GM13976 (cell line): ENCODE measurements at places on chromosomes 11 and 22.
A peak's percentile ranks its signal among the peaks of the same experiment; 100 is the strongest.

- DNase-seq, result no peak
Observed at GRCh38 chr22:41171996-41172395, 33.1 kb upstream of the L3MBTL2 start.

DNA sequence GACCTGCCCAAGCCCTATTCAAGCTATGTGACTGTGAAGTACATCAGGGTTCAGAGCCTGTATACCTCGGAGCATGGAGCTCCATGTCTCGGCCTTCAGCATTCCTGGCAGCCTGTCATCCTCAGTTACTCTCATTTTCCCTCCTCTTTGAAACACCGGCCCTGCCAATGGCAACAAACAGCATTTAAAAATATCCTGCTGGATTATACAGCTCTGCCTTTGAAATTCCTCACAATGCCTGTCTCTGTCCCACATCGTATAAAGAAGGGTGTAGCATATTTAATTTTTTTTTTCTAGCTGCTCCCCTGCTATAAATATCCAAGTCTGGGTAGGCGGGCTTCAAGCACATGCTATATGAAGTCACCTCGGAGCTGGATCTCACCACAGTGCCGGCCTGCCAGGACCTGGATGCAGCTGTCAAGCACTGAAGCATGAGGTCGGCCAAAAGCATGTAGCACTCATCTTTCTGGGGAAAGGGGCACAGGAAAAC is 11.8 kb downstream of the ABTB2 start:
- DNase-seq, result no peak

GRCh38 chr11:45801723-45802315 is 3.1 kb upstream of the SLC35C1 start:
- DNase-seq, result no peak

- DNase-seq, result no peak
Observed at GRCh38 chr11:125428486-125429173, 67.4 kb downstream of the FEZ1 start.

GRCh38 chr22:21865041-21865440 is 2.4 kb downstream of the MAPK1 start:
- no peak for DNase-seq

GRCh38 chr11:15621565-15621964 is 506.8 kb downstream of the INSC start:
- no peak for DNase-seq

DNA sequence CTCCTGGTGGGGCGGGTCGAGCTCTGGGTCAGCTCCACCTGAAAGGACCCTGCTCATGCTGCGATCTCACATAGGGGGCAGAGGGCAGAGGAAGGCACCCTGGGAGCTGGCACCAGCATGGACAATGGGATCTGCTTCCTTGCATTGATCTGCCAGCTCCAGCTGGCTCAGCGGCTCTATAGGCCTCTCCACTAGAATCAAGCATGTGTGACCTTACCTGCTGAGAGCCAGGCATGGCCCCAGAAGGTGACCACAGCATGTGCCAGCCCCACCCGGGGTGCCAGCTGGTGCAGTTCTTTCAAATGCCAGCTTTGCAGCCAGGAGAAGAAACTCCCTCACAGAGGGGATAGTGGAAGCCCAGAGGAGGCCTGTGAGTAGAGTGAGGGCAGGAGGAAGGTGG is 22.0 kb upstream of the KLHL35 start:
- DNase-seq, result no peak

DNA sequence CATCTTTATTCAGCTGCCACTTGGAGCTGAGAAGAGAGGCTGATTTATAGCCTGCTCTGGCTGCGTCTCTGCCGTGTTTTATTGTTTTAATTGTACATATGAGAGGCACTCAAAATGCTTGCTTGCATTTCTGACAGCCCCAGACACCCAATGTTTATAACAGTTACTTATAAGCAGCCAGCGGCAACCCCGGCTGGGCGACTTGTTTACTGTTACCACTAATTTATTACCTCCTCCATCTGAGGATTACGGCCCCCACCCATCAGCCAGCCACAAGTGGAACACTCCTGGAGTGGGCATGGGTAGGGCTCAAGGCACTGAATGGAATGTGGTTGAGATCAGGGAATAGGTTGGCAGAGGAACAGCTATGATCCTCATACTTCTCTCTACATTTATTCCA is 61.2 kb downstream of the CLPB start:
- DNase-seq, result no peak

DNA sequence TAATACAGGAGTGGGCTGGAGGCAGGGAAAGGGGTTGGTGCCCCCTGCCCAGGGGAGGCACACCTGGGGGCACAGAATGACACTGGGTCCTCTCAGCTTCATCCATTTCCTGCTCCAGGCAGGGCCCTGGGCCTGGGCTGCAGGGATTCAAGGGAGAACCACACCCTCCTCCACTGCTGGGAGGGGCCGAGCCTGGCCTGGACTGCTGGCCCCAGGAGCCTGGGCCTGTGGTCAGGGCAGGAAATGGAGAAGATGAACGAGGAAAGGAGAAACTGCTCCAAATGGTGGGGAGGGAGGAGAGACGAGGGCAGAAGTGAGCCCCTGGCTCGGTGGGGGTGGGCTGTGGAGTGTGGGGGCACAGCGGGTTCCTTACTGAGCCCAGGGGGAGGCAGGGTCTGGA is 38.1 kb upstream of the KCNQ1OT1 start:
- no peak for DNase-seq

GRCh38 chr22:22787786-22788459 is 99.7 kb upstream of the IGLL5 start:
- DNase-seq, result peak; percentile 83

DNA sequence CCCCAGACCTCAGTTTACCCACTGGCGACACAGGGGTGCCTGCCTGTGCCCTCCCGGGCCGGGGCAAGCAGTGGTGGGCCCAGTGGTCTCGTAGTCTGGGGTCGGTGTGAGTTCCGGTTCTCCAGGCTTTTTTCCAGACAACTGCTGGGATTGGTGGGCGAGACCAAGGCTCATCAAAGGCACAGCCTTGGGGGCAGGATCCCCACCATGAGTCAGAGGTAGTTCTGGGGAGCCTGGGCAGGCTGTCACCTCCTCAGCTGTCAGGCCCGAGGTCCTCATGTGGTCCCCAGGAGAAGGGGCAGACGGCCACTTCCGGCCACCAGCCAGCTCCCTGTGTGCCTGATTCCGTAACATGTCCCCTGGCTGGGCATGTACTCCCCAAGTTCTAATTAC is 827 bp upstream of the MUC2 start:
- no peak for DNase-seq

- DNase-seq, result no peak
Observed at GRCh38 chr11:112564228-112564955, 303.7 kb upstream of the PLET1 start.

DNA sequence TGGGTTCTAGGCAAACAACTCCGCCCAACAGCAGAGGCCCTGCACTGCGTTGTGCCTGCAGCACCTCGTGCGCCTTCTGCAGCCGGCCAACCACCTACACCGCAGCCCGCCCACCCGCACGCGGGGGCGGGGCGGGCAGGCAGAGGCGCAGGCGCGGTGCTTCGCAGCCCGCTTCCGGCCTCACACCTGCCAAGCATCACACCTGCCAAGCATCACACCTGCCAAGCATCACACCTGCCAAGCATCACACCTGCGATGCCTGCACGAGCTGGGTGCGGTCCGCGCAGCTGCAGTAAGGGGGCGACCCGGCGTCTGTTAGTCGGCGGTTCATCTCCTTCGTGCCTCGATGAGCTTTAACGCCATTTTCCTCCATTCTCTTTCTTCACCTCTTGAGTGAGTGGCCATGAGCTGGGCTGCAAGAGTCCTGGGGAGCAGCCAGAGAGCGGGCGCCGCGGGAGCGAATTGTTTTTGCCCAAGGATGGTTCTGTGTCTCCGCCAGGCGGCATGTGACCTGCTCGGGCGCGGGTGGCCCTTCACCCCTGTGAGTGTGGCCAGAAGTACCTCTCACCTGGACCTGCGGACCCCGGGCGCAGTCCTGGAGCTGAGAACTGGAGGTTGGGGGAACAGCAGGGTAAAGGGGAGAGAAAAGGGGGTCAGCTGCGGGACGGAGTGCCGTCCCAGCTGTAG is at the start of gene LDHAL6A:
LDHAL6A (plus strand) TSS at position 171 of the 687 bp plus-strand sequence. CDS start 825 bp downstream, outside the sequence.
- DNase-seq, result no peak

GRCh38 chr11:108934289-108934688 is 269.4 kb downstream of the DDX10 start:
- no peak for DNase-seq

DNA sequence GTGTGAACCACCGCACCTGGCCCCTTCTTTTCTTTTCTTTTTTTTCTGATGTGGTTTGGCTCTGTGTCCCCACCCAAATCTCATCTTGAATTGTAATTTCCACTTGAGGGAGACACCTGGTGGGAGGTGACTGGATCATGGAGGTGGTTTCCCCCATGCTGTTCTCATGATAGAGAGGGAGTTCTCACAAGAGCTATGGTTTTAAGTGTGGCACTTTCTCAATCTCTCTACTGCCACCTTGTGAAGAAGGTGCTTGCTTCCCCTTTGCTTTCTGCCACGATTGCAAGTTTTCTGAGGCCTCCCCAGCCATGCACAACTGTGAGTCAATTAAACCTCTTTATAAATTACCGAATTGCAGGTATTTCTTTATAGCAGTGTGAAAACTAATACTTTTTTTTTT is 4.9 kb upstream of the TCN2 start:
- no peak for DNase-seq

- DNase-seq, result no peak
Observed at GRCh38 chr11:134374171-134374570, 37.9 kb downstream of the B3GAT1 start.

GRCh38 chr22:49997251-49997599 is 15.3 kb downstream of the IL17REL start:
- DNase-seq, result peak; percentile 40

DNA sequence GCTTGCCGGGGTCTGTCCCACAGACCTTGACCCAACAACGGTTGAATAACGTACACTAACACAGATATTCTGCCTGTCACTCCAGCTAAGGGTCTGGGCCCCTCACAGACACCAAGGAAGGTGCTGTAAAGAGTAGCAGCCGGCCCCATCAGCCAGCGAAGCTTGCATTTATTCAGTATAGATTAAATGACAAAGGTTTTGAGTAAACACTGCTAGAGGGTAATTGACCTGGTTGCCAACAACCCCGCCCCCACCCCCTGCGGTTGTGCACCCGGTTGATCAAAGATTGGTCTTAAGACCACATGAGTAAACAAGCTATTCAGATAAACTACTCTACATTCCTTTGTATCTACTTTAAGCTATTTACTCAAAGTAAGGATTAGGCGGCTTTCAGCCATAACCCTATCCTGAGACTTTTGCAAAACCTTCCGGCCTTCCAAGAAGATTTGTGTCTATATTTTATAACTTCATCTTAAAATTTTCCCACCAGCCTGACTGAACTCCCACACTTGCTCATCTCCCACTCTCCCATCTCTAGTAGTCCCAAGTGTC is 4.8 kb upstream of the CKAP5 start:
- DNase-seq, result no peak

- no peak for DNase-seq
Observed at GRCh38 chr11:116413301-116414242, 359.2 kb downstream of the BUD13 start.

GRCh38 chr11:125063429-125064043 is 431 bp downstream of the SLC37A2 start:
- peak; percentile 49 for DNase-seq

GRCh38 chr11:130068546-130068985 is 1.1 kb upstream of the APLP2 start:
- no peak for DNase-seq

DNA sequence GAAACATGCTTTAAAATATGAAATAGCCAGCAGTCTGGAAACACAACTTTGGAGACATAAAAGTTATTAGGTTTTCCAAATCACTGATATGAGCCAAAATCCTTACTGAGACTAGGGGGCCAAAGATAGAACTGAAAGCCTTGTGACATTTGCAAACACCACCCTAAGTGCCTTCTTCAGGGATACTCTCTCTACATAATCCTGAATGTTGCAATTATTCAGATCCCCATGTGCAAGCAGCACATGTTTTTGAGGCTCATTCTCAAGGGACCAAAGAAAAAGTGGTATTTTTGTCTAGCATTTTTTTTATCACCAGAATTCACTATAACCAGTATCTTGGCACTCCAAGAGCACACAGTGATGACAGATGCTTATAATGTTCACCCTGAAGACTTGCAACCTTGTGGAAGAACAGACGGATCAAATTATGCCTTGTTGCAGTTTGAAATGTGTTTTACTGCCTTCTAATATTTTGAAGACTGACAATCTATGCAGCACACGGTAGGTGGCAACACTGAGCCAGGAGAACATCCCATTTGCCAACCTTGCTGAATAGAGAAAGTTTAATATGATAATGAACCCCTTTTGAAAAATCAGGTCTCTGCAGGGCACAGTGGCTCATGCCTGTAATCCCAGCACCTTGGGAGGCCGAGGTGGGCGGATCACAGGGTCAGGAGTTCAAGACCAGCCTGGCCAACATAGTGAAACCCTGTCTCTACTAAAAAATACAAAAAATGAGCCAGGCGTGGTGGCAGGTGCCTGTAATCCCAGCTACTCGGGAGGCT is 78.5 kb downstream of the PLEKHA7 start:
- peak; percentile 43 for DNase-seq

- DNase-seq, result no peak
Observed at GRCh38 chr22:45742866-45743450, 71.3 kb downstream of the ATXN10 start.

GRCh38 chr11:82653752-82654151 is 79.9 kb downstream of the FAM181B start:
- no peak for DNase-seq

DNA sequence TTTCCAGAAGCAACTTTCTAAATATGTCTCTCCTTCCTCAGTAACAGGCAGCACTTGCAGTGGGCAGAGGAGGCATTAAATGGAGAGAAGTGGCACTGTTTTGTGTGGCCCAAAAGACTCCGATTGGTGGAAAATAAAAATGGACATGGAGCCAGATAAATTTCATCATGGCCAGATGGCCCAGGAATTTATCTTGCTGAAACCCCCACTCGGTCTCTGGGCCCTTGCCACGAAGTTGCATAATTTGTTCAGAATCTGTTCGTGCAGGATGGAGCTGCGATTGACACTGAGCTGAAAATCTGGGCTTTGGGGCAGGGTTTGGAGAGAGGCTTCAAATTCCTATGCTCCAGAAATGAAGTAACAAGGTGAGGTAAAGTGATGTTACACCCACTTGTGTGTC is 65.5 kb downstream of the C11orf91 start:
- DNase-seq, result no peak

GRCh38 chr22:38118182-38118581 is 7.7 kb upstream of the BAIAP2L2 start:
- no peak for DNase-seq

DNA sequence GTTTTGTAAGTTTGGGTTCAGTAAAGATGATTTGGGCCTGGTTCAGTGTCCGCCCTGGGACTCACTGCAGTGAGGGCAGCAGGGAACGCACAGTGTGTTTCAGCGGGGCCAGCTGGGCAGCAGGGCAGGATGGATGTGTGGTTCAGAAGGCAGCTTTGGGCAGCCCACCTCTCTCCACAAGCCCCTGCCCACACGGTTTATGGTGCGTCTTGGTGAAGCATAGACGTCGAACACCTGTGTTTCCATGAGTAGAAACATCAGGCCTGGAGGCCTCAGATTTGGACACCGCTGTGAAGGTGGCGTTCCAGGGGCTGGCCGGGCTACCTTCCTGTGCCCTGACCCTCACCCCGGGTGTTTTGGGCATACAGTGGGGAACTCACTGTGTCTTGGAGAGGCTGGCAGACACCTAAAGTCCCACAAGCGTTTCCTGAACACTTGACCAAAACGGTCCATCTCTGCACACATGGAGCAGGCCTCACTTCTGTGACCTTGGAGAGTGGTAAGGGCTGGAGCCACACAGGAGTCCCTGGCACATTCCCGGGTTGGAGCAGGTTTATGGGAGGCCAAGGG is 59.0 kb downstream of the ST14 start:
- DNase-seq, result no peak
